Fibroblast of lung (primary cell): ENCODE measurements at places on chromosomes 3 and 15. TPM values are rescaled to one million over a fixed set of nuclear protein-coding genes. Genes with fewer than 3 reads are reported as not detected.

CNTN3 gene
- total RNA-seq: 3.9 and 8.3 TPM in 2 replicates

SNTN gene
- not detected in 2 replicates for total RNA-seq

GRCh38 chr3:122944671-122945161 is 82.8 kb downstream of the SEMA5B start:
- DNase-seq: peak; percentile 40

GRCh38 chr3:194087280-194087679 is 48.7 kb upstream of the HES1 start:
- no peak for DNase-seq

DNA sequence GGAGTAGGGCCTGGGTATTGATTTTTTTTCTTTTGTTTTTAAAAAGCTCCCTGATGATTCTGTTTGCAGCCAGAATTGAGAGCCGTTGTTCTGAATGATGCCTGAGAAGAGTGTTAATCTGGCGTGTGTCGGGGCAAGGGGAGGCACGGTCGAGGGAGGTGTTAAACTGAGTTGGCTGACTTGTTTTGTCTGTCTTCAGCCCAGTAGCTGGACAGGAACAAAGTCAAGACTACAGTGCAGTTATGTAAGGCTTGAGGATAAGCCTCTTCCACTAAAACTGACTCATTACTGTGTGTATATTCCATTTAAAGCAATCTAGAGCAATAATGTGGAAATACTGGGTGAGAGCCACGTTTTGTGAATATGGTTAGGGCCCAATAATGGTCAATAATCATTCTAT is 119.0 kb upstream of the DLG1 start:
- peak; percentile 40 for DNase-seq

MKRN3 gene
- under 0.01 and 0.77 TPM in 2 replicates for total RNA-seq

- DNase-seq: no peak
Measured at GRCh38 chr3:127915937-127916493, 983 bp downstream of the KBTBD12 start.

LRRC3B gene
- not detected in 2 replicates for total RNA-seq

- DNase-seq: no peak
Measured at GRCh38 chr3:114857299-114857701, 289.8 kb downstream of the ZBTB20 start.

- DNase-seq: no peak
Measured at GRCh38 chr3:70658513-70659310, 346.3 kb upstream of the MDFIC2 start.

LRRC34 gene
- 1.8 and 2.0 TPM in 2 replicates for total RNA-seq

GRCh38 chr15:69299451-69299886 is 757 bp downstream of the PAQR5 start:
- DNase-seq: no peak

- DNase-seq: no peak
Measured at GRCh38 chr3:39981547-39982184, 172.3 kb downstream of the MYRIP start.

GRCh38 chr15:79209690-79210089 is 72.8 kb upstream of the ANKRD34C start:
- DNase-seq: no peak

GRCh38 chr3:42547401-42547945 is 34.3 kb downstream of the SEC22C start:
- peak; percentile 54 for DNase-seq

C3orf49 gene
- not detected in 2 replicates for total RNA-seq

DNA sequence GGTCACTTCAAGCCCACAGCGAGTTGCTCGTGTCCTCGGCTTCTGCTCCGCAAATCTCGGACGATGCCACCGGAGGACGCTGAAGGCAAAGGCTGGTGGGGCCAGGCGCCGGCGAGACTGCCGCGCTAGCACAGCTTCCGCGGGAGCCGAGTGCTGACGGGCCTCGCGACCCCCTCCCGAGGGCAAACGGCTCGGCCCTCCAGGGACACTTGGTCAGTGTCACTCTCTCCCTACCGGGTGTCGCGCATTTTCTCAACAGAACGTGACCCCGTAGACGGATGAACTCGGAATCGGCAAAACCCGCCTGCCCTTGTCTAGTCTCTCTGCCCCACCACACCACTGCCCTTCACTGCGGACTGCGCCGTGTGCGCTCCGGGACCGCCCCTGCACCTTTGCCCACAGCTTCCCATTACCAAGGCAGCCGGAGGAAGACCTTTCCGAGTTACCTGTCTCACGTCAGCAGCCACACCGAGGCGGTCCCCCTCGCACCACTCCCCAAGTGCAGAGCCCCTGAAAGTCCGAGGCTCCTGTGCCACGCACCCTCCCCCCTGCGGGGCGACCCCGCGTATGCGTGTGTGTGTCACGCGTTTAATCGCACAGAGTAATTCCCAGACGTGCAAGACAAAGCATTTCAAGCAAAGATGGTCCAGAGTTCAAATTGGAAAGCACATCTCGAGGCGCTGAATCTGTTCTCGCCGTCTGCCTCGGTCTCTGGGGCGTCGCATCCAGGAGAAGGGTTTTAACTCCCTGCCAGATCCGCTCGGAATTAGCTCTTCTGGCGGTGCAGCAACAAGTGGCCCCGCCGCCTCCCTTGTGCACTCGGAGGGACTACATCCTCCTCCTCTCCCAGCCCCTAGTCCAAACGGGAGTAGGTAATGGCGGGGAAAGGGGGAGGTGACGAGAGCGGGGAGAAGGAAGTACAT is 245.0 kb upstream of the TOPAZ1 start:
- DNase-seq: peak; percentile 59

- DNase-seq: no peak
Measured at GRCh38 chr3:89946884-89947283, 839.5 kb downstream of the EPHA3 start.

SCAANT1 gene
- 1.7 TPM in 1 of 2 replicates, not detected in the other for total RNA-seq

PLXND1 gene
- 76.8 and 109 TPM in 2 replicates for total RNA-seq

TGM5 gene
- under 0.01 TPM in 1 of 2 replicates, not detected in the other for total RNA-seq

DNA sequence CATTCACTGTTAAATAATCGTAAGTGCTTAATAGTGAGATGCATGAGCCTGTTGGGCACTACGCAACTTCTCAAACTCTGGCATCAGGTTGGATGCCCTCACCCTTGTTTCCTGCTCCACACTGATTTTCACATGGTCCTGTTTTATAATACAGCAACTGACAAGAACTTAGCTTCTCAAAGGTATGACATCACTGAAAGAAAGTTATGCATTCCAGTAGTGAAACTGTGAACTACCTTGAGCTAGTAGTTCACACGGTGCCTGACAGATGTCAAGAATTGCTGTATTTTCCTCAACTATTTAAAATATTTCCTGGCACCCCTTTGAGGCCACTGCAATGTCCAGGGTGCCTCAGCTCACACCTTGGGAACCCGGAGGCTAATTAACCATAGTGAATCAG is 327.5 kb downstream of the RORA start:
- no peak for DNase-seq

DNA sequence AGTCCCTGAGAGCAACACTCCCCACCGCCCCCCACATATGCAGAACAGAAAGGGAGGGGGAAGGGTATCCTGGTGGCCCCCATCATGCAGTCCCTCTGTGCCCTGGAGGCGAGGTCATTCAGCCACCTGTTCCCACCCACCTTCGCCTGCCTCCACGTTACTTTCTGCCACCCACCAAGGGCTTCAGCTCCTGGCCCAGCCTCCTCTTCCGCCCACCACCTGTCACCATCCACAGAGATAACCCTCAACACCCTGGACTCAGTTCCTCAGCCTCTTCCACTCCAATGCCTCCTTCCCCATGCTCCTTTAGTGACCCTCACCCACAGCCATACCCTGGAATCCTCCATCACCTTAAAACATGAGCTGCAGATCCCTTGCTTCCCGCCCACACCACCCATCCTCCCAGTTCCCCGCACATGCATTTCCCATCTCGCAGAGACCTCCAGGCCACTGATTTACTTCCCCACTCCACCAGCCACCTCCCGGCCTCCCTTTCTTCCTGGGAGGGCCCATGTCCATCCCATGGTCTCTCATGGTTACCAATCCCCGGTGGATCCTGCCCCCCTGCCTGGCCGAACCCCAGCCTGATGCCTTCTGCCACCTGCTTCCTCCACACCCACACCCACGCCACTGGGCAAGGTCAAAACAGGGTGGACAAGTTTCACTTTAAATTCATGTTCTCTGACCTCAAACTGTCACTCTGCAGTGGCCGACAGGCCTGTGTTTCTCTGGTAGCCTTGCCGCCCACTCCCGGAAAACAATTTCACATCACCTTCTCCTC is 18.2 kb downstream of the HOMER2 start:
- DNase-seq: no peak

- DNase-seq: no peak
Measured at GRCh38 chr3:59935025-59935424, 885.2 kb upstream of the CFAP20DC start.

DNA sequence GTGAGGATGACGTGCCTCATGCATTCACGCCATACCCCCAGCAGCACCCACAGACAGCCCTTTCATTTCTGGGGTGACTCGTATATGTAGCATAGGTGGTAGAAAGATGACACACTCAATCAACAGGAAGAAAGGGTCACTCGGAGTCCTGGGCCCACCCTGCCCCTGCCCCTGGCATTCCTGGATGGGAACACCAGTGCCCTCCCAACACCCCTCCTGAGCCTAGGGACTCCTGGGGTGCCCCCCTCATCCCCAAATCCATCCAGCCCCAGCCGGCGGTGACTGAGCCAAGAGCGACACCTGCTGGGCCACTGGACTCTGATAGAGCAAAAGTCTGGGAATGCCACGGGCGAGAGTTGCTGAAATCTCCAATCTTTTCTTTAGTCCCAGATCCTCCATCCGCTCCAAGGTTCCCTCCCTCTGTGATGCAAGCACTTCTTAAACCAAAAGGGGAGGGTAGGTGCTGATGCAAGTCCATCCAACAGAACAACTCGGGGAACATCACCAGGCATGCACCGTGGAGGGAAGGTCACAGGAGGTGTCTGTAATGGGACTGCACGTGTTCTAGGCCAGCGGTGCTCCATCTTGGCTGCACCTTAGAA is 31.1 kb downstream of the ACAN start:
- DNase-seq: peak; percentile 50

FANCD2OS gene
- total RNA-seq: not detected in 2 replicates

MAPK6 gene
- 56.0 and 62.1 TPM in 2 replicates for total RNA-seq

VPS33B gene
- total RNA-seq: 9.0 and 11.2 TPM in 2 replicates

GRCh38 chr3:156561533-156561932 is 6.6 kb upstream of the SSR3 start:
- DNase-seq: no peak

- DNase-seq: no peak
Measured at GRCh38 chr3:57998366-57999283, 9.6 kb upstream of the FLNB start.

GRCh38 chr15:79602731-79603130 is 170.6 kb downstream of the MINAR1 start:
- no peak for DNase-seq

DNA sequence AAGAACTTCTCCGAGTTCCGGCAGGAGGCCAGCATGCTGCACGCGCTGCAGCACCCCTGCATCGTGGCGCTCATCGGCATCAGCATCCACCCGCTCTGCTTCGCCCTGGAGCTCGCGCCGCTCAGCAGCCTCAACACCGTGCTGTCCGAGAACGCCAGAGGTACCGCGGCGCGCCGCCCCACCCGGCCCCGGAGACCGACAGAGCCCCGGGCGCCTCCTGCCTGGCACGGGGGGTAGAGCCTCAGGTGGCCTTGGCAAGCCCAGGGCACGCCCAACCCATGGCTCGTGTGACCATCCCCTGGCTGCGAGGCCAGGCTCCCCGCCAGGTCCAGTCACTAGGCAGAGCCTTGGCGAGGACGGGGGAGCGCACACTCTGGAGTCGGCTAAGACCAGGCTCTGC is 134.1 kb downstream of the LRRK1 start:
- DNase-seq: no peak
